Endothelial cell of umbilical vein (primary cell): ENCODE measurements at places on chromosomes 12 and 14.

- peak; percentile 63 for DNase-seq
Observed at GRCh38 chr12:122527478-122527944, 462 bp downstream of the KNTC1 start.

DNA sequence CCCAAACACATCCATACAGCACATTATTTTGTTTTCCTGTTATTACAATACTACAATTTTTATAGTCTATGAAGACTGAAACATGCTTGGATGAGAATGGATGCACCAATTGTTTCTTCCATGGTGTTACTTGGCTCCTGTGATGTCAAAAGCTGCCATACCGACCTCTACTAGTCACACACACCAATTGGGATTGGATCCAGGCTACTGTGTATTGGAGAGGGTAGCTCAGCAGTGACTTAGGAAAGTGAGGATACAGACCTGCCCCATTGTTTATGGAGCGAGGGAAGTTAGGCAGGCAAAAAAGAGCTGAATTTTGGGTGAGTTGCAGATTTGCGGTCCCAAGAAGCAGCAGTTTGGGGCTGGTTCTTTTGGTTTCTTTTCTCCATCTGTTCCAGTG is 30.8 kb upstream of the AKAP6 start:
- DNase-seq: no peak

GRCh38 chr14:42110167-42110566 is 503.5 kb downstream of the LRFN5 start:
- DNase-seq: no peak

GRCh38 chr12:26434299-26435068 is 239.1 kb downstream of the SSPN start:
- DNase-seq: peak; percentile 69

- DNase-seq: no peak
Observed at GRCh38 chr14:86450085-86450484, 920.1 kb downstream of the FLRT2 start.

DNA sequence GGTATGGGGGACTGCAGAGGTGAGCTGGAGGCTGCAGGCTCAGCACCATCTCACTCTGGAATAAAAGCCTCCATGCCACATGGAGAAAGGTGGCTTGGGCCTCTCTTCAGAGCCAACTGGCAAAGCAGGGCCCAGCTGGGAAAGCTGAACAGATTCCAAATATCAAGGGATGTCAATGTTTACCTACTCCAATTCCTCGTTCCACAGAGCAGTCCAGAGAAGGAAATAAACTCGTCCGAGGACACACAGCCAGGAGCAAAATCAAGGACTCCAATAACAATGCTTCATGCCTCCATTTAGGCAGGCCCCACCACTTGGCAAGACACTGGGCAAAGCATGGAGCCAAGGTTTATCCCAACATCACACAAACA is 36.3 kb upstream of the PNMA1 start:
- no peak for DNase-seq

GRCh38 chr12:15962760-15963159 is 51.6 kb downstream of the DERA start:
- DNase-seq: no peak

DNA sequence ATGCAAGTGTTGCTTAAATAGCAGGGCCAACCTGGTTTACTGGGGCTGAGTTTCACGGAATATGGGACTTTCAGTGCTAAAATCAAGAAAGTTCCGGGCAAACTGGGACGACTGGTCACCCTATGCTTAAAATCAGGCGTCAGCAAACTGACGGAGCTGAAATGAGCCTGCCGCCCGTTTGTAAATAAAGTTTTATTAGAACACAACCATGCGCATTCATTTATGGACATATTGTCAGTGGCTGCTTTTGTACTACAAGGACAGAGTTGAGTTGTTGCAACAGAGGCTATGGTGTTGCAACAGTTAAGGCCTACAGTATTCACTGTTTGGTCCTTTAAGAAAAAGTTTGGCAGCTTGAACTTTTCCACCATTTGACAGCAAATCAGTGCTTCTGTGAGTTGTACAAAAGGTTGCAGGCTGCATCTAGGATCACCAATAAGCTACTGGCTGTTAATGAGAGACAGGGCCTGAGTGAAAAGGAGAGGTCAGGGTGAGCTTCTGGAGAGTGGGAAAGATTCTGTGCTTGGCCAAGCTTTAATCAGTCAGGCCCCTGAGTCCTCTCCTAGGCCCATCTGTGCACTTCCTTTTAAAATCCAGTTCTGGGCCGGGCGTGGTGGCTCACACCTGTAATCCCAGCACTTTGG is 13.3 kb downstream of the SELPLG start:
- no peak for DNase-seq
